ENCODE measurements at places on chromosomes 5 and 9.

GRCh38 chr5:129689045-129689444, 58.8 kb upstream of the MINAR2 start:
- no peak for DNase-seq

- DNase-seq = no peak
Observed at GRCh38 chr9:113449376-113449775, 14.2 kb upstream of the RGS3 start.

GRCh38 chr5:76291305-76292077, 111.6 kb upstream of the IQGAP2 start:
- DNase-seq = no peak

- DNase-seq = no peak
Observed at GRCh38 chr5:171897231-171897630, 109.2 kb downstream of the FBXW11 start.

- peak; percentile 31 for DNase-seq
Observed at GRCh38 chr9:134065612-134066419, 2.0 kb downstream of the BRD3 start.

DNA sequence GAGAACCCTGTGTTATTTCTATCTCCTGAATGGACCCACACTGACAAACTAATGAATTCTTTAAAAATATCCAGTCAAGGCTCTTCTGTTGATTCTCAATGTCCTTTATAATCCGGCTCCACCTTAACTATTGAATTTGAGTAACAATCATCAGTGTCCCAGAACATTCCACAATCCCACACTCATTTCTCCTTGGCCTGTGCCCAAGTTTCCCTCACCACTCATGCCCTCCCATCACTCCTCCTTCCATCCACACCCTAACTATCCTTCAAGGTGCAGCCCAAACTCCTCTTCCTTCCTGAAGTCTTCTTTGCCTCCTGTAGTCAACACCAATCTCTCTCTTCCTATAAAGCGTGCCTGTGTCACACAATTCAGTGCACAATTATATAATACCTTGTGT, 106.1 kb downstream of the NUDT12 start:
- no peak for DNase-seq

- DNase-seq = no peak
Observed at GRCh38 chr5:35516271-35516670, 101.4 kb upstream of the SPEF2 start.

GRCh38 chr9:76552751-76553455, 93.9 kb downstream of the GCNT1 start:
- DNase-seq = no peak

DNA sequence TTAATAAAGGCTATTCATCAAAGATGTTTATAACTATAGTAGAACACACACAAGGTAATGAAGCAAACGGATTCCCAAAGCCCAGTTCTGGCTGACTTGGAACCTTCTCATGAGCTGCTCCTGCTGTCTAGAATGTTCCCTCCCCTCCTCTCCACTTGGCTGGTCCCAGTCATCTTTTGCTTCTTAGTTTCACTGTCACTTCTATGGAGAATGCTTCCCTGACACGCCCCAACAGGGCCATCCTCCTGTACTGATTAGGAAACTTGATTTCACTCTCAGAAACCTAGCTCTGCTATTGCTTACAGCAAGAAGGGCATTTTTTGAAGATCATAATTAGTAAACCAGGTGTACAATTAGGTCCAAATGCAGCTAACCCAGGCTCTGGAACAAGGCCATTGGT, 3.2 kb upstream of the RAPGEF1 start:
- DNase-seq = no peak

DNA sequence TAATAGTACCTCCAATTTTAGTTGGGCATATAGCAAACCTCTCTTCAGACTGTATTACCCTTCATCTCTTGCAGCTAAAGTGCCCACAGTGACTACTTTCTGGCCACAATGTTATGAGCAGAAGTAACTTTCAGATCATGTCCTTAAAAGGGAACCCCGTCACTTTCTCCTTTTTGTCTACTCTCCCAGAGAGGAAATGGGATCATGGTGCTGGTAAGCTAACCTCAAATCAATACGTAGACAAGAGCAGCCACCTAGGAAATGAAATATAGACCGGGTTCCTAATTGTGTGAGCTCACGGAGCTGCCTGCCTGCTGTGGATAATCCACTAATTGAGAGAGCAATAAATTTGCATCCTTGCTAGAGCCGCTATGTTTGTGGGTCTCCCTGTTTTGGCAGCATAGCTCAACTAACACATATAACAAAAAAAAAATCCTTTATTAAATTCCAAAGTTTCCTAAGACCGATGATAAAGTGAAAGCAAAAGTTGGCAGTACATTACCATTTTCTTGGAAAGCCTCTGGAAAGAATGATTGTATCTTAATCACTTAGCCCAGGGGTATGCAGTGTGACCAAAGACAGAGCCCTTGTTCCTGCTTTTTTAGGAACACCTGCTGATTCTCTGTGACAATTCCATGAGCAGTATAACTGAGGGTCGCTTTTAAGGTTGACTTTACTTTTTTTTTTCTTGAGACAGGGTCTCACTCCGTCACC, 5.6 kb upstream of the IL7R start:
- DNase-seq = no peak

DNA sequence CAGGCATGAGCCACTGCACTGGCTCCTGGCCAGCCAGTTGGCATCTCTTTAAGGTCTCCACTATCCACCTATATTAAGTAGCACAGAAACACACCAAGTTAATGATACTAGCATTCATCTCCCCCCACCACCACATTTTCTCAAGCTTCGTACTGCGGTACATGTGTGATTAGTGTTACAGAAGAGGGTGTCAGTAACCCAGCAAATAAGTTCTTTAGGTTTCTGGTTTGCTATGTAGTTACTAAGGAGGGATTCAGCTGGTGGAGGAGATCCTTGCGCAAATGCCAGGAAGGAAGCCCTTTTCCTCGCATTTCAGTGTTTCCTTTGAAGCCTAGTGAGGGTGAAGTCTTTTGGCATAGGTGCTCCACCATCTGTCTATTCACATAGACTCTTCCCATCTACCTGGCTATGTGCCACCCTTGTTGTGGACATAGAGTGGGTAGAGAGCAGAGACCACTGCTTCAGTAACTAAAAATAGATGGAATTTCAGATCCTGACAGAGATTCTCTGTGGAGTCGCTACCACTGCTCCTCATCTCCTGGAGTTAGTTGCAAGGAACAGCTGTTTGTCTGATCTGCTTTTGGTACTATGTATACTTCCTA, 16.7 kb downstream of the UBE2D2 start:
- DNase-seq = no peak

DNA sequence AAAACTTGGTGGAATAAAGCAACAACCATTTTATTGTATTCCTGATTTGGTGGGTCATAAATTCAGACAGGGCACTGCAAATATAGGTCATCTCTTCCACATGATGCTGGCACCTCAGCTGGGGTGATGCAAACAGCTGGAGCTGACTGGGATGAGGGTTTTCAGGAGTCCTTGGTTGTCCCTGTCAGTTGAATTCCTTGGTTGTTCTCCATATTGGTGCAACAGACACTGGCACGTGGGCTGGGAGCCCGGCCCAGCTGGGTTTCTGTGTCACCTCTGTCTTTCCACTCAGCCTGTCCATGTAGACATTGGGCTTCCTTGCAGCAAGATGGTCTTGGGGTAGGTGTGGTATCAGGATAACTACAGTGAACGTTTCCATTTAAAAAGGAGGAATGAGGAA, 518.0 kb upstream of the MEF2C start:
- DNase-seq = no peak

GRCh38 chr5:72722792-72723452, 93.5 kb upstream of the TNPO1 start:
- DNase-seq = no peak

- no peak for DNase-seq
Observed at GRCh38 chr5:59186623-59187022, 603.7 kb downstream of the RAB3C start.

DNA sequence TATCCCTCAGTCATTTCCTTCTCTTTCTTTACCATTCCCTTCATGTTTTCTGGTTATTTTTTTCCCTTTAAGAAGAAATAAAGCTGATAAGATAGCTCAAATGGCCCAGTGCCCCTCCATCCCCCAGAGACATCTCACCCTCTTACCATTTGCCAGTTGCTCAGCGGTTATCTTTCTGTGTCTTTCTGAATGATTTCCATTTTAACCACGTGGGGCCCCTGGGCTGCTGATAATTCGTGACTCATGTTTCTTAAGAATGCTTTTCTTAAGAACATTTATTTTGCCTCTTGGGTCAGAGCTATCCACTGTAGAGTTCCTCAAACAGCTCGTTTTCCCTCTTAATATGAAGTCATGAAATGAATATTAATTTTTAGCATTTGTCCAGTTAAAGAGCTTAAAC, 147.8 kb downstream of the MAST4 start:
- peak; percentile 12 for DNase-seq

DNA sequence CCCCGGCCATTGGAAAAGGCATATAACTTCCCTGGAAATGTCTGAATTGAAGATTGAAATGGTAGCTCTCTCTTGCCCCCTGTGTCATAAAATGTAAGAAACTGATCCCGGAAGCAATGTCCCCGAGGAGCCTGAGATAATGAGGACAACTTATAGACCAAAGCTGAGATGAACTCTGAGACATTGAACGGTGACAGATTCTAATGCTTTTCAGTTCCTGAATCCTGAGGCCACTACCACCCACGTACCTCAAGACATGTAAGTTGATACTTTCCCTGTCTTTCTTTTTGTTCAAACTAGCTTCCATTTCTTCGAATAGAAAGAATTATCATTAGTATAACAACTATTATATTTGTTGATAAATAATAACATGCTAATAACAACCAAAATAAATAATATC, 51.0 kb downstream of the KIF4B start:
- no peak for DNase-seq

DNA sequence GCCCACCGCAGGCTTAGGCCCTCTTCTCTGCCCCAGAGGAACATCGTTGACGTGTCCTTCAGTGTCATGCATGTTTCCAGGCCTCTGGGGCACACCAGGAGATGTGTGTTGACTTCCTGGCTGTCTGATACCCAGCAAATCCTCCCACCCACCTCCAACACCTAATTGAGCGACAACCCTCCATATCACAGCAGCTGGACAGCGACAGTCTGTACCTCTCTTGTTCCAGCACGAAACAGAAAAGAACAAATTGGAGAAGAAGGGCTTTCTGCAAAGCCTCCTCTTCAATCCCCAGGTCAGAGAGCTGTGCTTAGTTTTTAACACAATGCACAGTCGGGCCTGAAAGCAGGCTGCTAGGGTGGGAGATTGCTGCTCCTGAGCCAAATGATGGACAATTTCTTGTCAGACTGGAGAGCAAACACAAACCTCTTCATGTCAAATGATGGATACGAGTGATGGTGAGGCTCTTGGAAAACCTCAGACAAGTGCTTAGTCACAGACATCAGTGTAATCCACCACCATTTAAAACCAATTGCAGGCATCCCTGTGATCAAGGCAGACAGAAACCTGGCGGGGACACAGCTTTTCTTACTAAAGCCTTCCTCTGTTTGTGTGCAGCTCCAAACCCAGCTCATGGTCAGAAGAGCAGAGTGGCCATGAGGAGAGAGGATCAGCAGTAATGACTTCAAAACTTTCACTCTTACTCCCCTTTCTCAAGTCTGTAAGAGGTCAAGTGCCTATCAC, 110.6 kb downstream of the EBF1 start:
- DNase-seq = no peak

DNA sequence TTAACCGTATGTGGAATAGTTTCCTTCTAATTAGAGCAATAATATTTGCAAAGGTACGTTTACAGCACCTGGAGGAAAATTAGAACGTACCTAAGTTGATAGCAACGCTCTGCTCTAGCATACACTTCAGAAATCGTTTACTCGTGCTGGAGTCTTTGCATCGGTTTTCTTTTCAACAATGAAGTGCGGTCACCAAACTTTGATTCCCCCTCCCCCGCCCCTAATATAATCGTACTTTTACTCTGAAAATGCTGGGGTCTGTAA, 506 bp downstream of the ADAMTS19 start:
- no peak for DNase-seq

GRCh38 chr9:32677931-32678330, 42.5 kb upstream of the TAF1L start:
- DNase-seq = no peak

- no peak for DNase-seq
Observed at GRCh38 chr9:12463641-12464040, 229.5 kb upstream of the TYRP1 start.

- DNase-seq = no peak
Observed at GRCh38 chr5:100659080-100659795, 124.1 kb downstream of the FAM174A start.

GRCh38 chr5:159947708-159948358, 31.6 kb downstream of the ADRA1B start:
- DNase-seq = no peak

DNA sequence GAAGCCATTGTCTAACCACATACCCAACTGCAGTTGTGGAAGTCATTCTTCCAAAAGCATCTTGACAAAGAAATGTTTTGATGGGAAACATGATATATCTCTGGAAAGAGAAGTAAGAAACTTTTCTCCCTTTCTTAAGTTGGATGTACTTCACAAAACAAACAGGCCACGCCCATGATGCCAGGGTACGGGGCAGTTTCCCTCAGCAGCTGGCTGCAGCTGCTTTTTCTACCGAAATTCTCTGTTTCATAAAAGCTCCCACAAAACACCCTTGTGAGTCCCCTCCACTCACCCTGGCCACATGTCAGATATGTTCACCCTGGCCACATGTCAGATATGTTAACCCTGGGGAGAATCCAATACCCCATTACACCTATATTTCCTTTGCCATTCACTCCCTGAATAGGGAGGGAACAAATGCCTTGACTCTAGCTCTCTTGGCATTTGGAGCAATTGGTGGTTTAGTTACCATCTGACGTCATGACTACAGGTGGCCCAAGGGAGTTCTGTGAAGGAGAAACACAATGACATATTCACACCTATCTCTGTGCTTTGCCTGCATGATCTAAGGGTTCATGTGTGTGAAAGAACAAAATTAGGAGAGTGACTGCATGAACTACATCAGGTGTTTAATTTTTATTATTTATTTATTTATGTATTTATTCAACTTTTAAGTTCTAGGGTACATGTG, 103.0 kb downstream of the AOPEP start:
- no peak for DNase-seq

DNA sequence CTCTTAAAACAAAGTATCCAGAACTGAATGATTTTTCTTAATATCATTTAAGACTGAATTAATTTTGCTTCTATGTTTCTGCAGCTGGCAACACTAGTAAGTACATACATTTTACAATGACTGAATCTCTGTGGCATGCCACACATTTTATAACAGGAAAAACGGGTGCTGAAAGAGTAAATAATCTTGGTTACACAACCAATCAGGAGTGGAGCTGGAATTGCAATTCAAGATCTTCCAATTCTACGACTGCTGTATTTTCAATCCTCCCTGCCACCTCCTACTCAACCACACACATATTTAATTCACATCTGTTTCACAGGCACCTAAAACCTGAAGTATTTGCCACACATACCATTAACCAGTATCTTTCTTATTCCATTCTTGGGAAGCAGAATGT, 52.7 kb upstream of the NR5A1 start:
- no peak for DNase-seq
